Left lung (tissue), 14 donors: ENCODE measurements at places on chromosomes 2 and 18. TPM values are rescaled to one million over a fixed set of nuclear protein-coding genes. Genes with fewer than 3 reads are reported as not detected.

DNA sequence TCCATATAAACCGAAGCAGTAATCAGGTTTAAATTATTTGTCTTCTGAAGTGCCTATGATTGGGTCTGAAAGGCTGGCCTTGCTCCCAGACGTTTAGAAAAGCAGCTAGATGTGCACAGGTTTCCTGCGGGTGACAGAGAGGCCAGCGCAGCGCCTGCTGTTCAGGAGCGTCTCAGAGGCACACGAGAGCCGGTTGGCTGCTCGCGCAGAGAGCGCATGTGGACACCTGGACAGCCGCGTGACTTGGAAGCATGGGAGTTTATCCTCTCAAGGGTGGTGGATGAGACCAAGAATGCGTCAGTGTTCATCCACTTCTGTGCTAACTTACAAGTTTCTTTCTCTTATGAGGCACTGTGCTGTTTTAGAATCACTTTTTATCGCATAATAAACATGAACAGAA is 303.7 kb downstream of the PTGR3 start:
- H3K36me3 ChIP-seq: no peaks in the 10 kb centered on the region
- H3K27me3 ChIP-seq: no peaks in the 10 kb centered on the region

GRCh38 chr2:66301022-66301766 is 133.7 kb upstream of the MEIS1 start:
- H3K27ac ChIP-seq: no peak overlapping the region
- no peaks in the 10 kb centered on the region for H3K27me3 ChIP-seq
- H3K36me3 ChIP-seq: no peaks in the 10 kb centered on the region
- no peak overlapping the region for H3K4me3 ChIP-seq
- no peaks in the 10 kb centered on the region for H3K4me1 ChIP-seq

Gene SLC19A3
- total RNA-seq: 6.2 TPM

DNA sequence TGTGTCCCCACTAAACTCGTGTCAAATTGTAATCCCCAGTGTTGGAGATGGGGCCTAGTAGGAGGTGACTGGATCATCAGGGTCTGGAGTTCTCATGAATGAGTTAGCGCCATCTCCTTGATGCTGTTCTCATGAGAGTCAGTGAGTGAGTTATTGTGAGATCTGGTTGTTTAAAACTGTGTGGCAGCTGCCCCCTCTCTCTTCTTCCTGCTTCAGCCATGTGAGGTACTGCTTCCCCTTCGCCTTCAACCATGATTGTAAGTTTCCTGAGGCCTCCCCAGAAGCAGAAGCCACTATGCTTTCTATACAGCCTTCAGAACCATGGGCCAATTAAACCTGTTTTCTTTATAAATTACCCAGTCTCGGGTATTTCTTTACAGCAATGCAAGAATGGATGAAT is 50.4 kb downstream of the AP1S3 start:
- no peaks in the 10 kb centered on the region for H3K36me3 ChIP-seq
- H3K4me3 ChIP-seq: no peak overlapping the region
- DNase-seq: no peak
- no peak overlapping the region for H3K27ac ChIP-seq
- no peaks in the 10 kb centered on the region for H3K27me3 ChIP-seq
- H3K4me1 ChIP-seq: no peaks in the 10 kb centered on the region

Gene IL1RL2
- total RNA-seq: 1.5 TPM
